Psoas muscle (tissue), 8 donors: ENCODE measurements at places on chromosomes 13 and 19. TPM values are rescaled to one million over a fixed set of nuclear protein-coding genes. Genes with fewer than 3 reads are reported as not detected.

DNA sequence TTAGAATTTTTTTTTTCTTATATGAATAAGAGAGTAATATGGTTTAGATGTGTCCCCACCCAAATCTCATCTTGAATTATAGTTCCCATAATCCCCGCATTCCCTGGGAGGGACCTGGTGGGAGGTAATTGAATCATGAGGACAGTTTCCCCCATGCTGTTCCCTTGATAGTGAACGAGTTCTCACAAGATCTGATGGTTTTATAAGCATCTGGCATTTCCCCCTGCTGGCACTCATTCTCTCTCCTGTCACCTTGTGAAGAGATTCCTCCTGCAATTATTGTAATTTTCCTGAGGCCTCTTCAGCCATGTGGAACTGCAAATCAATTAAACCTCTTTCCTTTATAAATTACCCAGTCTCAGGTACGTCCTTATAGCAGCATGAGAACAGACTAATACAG is 205.7 kb downstream of the MYO16 start:
- DNase-seq: no peak

DNA sequence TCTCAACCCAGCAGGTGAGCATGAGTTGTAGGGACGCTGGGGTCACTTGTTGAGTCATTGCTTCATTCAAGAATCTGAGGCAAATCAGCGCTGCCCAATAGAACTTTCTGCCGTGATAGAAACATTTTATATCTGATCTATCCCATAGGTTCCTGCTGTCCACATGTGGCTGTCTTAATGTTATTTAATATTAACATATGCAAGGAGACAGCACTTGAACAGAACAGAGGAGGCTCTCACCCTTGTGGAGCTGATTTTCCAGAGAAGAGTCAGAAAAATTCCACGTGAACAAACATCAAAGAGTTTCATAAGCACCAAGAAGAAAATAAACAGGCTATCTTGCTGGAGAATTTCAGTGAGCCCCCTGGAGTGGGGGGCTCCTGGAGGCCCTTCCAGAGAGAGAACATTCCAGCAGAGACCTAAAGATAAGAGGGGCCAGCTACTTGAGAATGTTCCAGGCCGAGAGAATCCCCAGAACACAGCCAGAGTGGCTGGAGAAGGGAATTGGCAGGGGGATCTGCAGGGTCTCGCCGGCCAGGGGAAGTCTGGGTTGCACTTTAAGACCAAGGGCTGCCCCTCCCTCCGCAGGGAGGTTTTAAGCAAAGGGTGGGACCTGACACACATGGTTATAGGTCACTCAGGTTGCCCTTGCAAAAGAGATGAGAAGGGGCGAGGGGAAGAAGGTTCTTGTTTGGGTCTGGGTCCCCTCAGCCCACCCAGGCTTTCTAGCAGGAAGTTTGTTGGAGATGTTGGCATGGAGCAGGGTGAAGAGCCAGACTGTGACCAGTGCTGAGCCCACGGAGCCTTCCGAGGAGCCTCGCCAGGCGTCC is 135.7 kb downstream of the CRYL1 start:
- no peak for DNase-seq

DNA sequence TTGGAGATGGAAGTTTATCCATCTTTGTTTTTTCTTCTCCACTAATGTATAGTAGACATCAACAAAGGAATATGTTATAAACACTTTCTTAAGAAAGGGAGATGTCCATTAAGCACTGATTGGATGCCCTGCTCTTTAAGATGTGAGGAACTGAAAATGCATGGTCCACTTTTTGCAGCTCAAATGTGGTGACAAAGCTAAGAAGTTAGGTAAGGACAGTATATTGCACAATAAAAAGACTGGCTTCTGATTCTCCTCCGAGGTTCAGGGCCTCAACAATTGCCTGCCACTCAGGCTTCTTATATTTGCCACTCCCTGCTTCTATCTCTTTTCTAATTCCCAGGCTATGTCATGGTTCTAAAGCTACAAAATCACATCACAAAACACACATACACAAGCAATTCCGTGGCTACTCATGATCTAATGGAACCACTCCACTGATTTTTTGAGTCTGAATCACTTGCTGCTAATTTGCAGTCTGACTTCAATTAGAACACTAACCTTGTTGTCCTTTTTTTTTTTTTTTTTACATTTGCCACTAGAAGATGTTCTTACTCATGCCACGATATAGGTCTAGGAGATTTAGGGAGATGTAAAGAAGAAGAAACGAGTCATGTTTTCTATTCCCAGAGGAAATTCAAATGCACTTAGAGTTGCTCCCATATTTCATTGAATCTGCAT is 29.6 kb upstream of the TNFSF11 start:
- DNase-seq: no peak

GRCh38 chr19:54399189-54399588 is 16.1 kb upstream of the TTYH1 start:
- DNase-seq: no peak

GRCh38 chr19:5358173-5358800 is 17.7 kb upstream of the PTPRS start:
- DNase-seq: no peak

DNA sequence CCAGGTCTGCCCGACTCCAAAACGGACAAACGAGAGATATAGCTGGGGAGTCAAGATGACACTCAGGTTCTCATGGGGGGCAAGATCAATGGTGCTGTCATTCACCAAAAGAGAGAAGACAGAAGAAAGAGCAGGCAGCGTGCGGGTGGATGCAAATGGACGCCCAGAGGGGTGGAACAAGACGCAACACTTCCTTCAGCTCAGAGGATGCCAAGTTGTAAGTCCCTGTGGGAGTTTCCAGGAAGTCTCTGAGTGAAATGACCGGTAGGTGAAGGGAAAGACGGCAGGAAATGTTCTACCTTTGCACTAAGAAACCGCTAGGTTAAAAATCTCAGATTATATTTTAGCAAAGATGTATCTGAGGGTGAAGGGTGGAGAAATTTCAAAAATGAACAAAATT is 26.5 kb downstream of the TUBGCP3 start:
- DNase-seq: no peak

The TBXA2R gene
- polyA plus RNA-seq: 1.1 TPM

DNA sequence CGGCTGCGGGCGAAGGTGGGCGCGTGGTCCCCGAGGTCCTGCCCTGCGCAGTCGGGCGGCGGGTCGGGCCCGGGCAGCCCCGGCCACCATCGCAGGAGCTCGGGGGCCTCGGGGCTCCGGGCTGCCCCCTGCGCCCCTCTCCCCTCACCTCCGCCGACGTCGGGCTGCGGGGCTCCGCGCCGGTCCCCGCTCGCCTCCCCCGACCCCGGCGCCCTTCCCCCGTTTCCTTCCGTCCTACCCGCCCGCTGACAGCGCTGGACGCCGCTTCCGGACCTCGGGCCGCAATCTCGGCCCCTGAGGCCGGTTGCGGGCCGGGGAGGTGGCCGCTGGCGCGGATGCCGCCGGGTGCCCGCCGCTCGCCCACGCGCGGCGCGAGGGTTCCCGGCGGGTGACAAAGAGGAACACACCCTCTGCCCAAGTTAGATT is 720 bp downstream of the FARP1 start:
- peak; percentile 60 for DNase-seq

The ZNF613 gene
- polyA plus RNA-seq: 2.3 TPM
